ENCODE measurements at places on chromosomes 6 and 20.

DNA sequence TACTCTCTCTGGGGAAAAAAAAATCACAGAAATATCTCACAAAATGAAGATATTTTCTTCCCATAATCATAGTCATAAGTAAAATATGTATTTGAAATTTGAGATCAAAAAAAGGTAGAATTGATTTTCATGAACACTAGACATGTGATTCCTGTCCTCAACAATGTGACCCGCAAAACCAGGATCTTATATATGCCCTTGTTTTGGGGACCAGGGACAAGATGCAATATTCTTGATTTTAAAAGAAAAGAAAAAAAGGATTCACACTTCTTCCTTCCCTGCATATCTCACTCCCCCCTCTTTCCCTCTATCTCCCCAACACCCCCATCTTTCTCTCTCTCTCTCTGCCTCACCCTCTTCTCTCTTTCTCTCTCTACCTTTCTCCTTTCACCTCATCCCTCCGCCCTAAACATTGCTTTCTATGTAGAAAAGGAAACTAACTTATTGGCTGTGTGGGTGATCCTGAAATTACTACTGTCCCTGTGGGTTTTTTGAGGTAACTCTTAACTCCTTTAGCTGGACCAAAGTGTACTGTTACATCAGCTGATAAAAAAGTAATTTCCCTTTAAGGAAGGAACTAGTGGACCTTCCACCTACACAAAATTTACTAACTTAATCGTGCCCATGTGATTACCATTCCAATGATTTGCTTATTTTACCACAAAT lies 85.6 kb downstream of the AIG1 start:
- DNase-seq = no peak

DNA sequence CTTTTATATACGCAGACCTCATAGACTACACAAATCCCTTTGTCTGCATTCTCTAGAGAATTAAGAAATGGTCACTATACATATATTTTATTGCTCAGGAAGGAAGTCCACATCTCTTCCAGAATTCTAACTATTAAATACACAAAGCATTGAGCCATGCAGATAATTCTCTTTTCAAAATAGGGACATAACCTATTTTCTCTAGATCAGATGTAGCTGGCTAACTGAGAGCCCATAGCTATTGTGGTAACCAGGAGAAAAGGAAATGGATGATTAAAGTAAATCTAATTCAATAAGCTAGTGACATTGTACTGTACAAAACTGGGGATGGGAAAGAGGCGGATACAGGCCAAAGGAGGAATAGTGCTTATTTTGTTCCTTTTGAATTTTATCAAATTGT lies 137.2 kb downstream of the BACH2 start:
- DNase-seq = no peak

GRCh38 chr6:32079566-32080290 lies 29.4 kb downstream of the TNXB start:
- no peak for DNase-seq

- no peak for DNase-seq
Observed at GRCh38 chr6:166779381-166779780, 152.3 kb upstream of the RPS6KA2 start.

DNA sequence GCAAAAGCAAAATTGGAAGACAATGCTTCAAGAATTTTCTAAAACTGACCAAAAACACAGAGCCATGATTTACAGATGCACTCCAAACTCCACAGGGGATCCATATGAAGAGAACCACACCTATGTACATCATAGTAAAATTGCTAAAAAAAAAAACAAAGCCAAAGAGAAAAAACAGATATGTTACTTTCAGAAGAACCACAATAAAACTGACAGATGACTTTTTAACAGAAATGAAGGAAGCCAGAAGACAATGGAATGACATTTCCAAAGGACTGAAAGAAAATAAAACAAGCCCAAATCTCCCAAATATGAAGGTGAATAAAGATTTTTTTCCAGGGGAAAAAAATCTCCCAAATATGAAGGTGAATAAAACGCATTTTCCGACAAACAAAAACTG lies 17.5 kb downstream of the TRERF1 start:
- DNase-seq = no peak

DNA sequence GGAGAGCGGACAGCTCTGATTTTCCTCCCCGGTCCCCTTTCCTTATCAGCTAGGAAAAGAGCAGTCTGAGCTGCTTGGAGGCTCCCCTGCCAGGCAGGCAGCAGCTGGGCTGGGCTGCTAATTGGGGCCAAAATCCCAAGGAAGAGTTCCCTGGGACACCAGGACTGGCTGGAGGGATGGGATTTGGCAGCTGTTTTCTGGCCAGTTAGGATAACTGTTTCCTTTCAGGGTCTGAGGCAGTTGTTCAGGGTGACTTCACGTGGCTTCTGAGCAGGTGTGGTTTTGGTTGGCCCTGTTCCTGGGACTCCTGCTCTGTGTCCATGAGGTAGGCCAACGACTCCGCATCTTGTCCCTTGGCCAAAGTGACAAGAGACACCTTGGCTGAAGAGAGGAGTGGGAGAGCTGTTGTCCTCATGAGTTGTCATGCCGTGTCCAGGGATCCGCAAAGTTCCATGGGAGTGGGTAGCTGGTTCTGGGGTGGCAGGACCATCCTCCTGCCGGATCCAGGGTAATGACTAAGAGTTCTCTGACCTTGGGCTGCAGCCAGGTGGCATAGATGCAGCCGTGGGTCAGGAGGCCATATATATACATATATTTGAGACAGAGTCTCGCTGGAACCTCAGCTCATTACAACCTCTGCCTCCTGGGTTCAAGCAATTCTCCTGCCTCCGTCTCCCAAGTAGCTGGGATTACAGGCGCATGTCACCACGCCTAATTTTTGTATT lies 21.2 kb downstream of the MRPS18A start:
- DNase-seq = no peak

DNA sequence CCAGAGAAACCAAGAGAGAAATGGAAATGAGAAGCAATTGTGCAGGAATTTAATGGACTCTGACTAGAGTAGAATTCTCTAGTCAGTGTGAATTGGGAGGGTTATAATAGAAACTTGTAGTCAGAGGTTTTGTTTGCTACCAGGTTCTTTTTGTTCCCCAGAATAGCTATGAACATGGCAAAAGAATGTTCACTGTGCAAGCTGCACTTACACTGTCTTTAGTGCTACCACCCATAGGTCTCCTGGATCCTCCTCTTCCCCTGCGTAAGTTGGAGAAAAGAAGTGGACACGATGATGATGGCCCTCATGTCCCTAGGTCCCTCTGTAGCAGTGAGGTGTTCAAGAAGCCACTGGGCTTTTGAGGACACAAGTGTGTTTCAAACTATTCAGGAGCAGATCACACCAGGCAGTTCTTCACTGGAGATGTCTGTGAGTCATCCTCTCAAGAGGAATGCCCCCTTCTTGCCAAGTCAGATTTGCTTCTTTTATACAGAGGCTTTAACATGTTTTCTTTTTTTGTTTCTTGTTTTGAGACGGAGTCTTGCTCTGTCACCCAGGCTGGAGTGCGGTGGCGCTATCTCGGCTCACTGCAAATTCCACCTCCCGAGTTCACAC lies 47.6 kb upstream of the SMIM8 start:
- DNase-seq = no peak

DNA sequence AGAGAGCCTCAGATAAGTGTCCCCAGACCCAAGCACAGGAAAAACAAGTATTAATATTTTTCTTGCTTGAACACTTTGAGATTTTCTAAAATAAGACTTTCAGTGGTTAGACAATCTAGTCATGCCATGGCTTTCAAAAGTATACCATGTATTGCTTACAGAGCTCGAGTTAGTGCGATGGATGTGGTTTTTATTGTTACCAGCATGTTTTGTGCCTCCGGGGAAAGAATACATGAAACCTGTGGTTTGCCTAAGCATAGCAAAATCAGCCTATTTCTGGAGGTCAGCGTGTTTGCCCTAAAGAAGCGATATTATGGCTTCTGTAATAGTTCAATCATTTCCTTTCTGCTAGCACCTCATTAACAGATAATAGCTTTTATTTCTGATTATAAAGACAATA lies 21.6 kb downstream of the RIN2 start:
- no peak for DNase-seq

DNA sequence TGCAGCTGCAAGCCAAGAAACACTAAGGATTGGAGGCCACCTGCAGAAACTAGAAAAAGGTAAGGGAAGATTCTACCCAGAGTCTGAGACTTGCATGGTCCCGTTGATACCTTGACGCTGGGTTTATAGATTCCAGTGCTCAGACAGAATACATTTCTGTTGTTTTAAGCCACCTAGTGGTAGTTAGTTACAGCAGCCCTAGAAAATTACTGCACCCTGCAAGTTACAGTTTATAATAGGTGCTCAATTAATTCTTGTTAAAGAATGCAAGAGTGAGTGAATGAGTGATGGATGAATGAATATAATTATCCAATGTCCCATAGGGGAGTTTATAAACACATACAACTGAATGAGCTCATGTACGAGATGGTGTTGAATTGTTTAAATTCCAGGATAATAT lies 453.1 kb upstream of the SLC35B3 start:
- DNase-seq = no peak

- no peak for DNase-seq
Observed at GRCh38 chr6:167153521-167153959, 4.2 kb downstream of the GPR31 start.

DNA sequence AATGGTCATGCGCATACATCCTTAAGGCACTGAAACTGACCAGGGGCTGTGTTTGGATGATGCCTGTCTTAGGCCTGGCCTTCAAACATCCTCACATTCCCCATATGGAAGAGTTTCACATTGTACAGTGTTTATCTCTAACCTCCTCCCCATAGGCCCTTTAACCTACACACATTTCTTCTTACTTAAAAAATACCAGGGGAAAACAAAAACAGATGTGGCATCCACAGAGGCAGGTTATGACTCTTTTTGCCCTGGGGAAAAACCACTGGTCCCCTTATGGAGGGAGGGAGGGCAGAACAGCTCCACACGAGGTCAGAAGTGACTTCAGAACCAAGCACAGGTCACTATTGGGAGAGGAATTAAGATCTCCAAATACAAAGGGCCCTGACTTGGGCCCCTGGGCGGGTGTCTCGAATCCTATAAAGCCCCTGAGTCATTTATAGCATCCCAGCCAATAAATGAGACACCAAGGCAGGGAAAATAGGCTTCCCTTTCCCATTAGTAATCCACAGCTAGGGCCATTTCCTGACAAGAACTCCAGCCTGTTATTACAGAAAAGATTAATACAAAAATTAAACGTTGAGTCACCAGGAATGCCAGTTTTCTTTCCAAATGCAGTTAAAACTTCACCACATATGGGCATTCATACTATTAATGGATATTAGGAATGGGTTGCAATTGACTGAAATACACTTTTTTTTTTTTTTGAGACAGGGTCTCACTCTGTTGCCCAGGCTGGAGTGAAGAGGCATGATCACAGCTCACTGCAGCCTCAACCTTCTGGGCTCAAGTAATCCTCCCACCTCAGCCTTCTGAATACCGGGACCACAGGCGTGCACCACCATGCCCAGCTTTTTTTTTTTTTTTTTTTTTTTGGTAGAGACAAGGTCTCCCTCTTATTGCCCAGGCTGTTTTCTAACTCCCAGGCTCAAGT lies 107.2 kb downstream of the ATP9A start:
- no peak for DNase-seq

GRCh38 chr20:49103647-49104364 lies 57.7 kb downstream of the CSE1L start:
- no peak for DNase-seq

GRCh38 chr6:118536478-118536877 lies 11.6 kb upstream of the PLN start:
- DNase-seq = no peak

DNA sequence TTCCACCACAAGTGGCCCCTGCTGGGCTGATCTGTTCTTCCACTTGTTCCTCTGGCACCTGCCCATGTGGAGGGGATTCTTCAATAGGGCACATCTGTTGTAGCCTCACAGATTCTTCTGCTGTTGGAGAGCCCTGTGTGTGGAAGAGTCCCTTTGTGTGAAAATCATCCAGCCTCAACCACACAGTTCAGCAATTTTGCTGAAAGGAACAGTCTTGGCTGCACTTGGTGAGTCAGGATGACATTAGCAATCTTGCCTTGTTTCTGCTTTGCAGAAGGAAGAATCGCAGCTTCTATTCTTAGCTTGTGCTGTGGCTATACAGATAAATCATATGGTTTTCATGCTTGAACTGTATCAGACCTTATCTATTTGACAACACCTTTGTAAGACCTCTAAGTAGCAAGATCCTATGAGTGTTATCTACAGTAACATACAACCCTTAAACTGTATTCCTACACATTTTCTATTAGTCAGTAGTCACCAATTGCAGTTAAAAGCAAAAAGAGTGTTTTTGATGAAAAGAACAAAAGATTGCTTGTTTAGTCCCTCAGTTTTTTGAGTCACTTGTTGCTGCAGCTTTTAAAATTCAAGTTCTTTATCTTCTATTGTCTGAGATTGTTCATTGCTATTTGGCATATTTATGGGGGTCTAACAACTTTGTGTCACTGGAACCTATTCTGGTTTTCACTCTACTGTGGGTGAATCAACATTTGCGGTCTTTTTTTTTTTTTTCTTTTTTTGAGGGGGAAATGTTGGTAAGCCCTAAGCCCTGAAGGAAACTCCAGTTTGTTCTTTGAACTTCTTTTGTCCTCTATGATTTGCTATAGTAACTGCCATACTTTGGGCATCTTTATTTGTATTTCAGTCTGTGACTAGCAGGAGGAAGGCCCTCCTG lies 231.6 kb downstream of the TFAP2B start:
- DNase-seq = no peak

DNA sequence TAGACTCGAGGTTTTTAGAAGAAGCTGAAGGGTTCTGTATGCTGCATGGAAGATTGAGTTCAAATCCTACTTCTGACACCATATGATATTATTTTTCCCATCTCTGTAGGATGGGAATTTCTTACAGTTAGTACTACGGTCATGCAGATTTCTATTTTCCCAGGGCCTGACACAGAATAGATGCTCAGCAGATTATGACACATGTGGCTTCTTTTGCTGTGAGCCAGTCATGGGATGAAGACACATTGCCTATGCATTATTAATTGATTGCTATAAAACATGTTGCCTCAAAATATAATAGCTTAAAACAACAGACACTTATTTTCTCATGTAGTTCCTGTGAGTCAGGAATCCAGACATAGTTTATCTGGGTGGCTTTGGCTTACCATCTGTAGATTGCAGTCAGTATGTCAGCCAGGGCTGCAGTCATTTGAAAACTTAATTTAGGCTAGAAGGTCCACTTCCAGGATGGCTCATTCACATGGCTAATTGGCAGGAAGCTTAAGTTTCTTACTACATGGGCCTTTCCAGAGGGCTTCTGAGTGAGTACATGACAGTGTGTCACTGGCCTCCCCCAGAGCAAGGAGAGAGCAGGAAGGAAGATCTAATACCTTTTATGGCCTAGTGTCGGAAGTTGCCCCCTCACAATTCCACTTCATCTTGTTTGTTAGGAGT lies 29.5 kb downstream of the TOP1 start:
- DNase-seq = no peak

GRCh38 chr6:163354761-163355425 lies 59.6 kb upstream of the QKI start:
- no peak for DNase-seq

- DNase-seq = no peak
Observed at GRCh38 chr6:126300126-126300525, 39.8 kb upstream of the CENPW start.

- no peak for DNase-seq
Observed at GRCh38 chr6:14664112-14664601, 546.6 kb downstream of the CD83 start.

GRCh38 chr20:11755071-11755841 lies 162.4 kb upstream of the BTBD3 start:
- peak; percentile 27 for DNase-seq
